ENCODE measurements at places on chromosomes 16 and 17.
A peak's percentile ranks its signal among the peaks of the same experiment; 100 is the strongest.

DNA sequence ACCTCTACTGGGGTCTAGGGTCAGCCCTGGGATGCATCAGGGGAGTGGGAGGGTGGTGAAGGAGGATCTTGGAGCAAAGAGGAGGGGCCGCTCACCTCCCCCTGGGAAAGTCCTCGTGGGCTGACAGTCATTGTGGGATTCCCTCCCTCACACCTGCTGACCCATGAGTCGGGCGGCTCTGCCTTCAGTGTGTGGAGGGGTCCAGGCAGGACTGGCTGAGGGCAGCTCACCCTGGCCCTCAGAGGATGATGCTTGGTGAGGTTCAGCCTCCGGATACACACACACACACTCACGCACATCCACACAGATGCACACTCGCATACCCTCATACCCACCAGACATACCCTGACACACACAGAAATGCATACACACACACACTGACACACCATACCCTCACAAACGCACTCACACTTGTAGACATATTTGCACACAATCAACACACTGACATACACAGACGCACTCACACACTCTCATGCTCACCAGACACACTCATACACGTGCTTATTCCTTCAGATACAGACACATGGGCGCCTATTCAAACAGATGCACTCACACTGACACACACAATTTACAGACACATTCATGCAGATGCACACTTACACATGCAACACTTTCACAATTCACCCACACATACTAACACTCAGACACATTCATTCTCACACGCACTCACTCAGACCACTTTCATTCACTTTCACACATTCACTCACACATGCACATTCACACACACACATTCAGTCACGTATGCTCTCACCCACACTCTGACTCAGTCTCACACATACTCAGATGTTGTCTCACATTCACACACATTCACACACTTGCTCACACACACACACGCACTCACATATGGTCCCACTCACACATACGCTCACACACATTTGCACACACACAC is 105.1 kb upstream of the RPL38 start:
- no peak for DNase-seq

DNA sequence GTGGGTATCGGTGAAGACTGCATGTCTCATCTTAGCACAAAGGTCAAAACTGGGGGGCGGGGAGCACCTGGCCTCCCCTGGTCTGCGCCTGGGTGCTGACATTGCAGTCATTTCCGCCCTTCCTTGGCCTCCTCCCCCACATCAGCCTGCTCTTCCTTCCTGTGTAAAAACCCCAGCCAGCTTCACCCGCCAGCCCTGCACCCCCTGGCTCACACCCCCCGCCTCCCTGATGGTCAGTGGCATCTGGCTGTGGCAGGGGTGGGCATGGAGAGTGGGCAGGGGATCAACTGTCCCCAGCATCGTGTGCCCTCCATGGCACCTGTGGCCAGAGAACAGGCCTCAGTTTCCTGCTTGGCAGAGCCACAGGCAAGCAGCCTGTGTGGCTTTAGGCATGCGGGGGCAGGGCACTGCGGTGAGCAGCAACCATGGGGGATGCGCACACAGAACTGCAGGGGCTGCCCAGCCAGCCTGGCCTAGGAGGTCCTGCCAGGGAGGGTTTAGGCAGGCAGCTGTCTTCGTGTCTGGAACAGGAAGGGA is 26.5 kb upstream of the LASP1NB start:
- DNase-seq = no peak

DNA sequence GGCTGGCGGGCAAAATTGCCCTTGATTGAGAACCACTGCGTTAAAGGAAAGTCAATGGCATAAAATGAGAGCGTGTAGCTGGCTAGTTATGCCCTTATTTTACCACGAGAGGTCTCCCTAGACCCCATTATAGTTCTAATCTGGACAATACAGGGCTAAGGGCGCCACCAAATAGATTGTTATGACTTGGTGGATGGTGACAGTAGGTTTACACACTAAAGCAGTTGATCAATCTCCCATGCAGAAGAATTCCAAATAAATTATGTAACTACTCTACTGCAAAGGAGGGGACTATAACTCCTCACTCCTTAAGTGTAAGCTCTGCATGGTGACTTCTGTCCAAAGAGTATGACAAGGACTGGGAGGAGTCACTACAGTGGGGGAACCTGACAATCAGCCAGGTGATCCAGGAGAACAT is 20.4 kb upstream of the YPEL2 start:
- peak; percentile 91 for DNase-seq

DNA sequence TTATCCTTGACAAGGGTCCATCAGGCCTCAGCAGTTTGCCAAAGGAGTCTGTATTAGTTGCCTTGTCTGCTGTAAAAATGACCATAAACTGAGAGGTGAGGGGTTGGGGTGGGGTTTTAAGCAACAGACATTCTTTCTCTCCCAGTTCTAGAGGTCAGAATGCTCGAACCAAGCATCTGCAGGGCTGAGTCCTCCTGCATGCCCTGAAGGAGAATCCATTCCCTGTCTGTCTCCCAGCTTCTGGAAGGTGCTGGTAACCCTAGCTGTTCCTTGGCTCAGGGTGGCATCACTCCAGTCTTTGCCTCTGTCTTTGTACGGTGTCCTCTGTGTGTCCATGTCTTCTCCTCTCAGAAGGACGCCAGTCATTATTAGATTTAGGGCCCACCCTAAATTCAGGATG is 17.5 kb upstream of the IRF8 start:
- no peak for DNase-seq
